Ovary (tissue), 10 donors: ENCODE measurements at places on chromosomes 5 and 9. TPM values are rescaled to one million over a fixed set of nuclear protein-coding genes. Genes with fewer than 3 reads are reported as not detected.

CDH10 gene
- total RNA-seq: 0.22 TPM

NRG2 gene
- 30.1 TPM for total RNA-seq

ZBTB34 gene
- total RNA-seq: 8.7 TPM

GFM2 gene
- 22.1 TPM for total RNA-seq

PCDHB16 gene
- 10.6 TPM for total RNA-seq

GRCh38 chr5:133034064-133034463 lies 7.7 kb upstream of the ZCCHC10 start:
- no peaks in the 10 kb centered on the region for H3K4me1 ChIP-seq
- no peak for DNase-seq
- no peak overlapping the region for H3K4me3 ChIP-seq
- no peaks in the 10 kb centered on the region for H3K27me3 ChIP-seq
- H3K27ac ChIP-seq: no peak overlapping the region
- no peaks in the 10 kb centered on the region for H3K36me3 ChIP-seq

DNA sequence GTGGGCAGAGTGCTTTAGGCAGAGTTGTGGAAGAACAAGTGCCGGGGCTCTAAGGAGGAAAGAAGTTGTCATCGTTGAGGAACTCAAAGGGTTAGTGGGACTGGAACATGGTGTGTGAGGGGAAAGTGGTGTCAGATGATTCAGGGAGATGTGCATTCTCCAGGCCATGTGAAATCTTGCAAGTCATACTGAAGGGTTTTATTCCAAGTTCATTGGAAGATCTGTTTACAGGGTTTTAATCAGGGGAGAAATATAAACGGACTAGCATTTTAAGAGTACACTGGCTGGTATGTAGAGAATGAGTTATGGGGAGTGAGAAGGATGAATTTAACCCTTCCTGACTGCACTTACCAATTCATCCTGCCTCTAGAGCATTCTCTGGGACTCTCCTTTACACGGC lies 49.3 kb downstream of the NR2F1 start:
- H3K27ac ChIP-seq: no peak overlapping the region
- no peaks in the 10 kb centered on the region for H3K27me3 ChIP-seq
- no peaks in the 10 kb centered on the region for H3K36me3 ChIP-seq
- H3K4me3 ChIP-seq: no peak overlapping the region

DNA sequence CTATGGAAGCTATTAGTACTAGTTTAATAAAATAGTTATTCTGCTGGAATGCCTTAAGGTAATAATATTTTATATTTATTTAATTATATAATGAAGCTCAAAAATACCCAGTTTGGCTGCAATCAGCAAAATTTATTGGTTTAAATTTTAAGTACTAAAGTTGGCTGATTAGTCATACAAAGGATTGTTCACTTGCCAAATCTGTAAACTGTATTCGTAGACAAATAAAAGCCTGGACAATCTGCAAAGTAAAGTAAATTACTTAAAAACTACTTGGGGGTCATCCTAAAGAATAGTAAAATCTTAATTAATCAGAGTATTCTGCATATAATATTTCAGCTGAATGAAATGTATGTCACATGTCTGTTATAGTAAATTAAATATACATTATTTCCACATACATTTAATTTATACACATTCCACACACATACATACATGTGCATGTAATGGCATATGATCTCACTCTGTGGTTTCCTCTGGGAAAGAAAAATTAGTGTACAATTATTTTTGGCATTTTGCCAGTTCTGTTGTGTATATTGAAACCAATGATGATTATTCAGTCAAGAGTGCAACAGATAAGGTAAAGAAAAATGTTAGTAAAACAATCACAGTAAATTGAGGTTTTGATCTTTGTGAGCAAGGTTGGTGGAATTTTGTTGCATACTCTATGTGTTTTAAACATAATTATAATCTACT lies 455.9 kb downstream of the CDH9 start:
- no peaks in the 10 kb centered on the region for H3K27me3 ChIP-seq
- no peaks in the 10 kb centered on the region for H3K4me1 ChIP-seq
- no peak overlapping the region for H3K27ac ChIP-seq
- DNase-seq: no peak
- H3K36me3 ChIP-seq: no peaks in the 10 kb centered on the region
- H3K4me3 ChIP-seq: no peak overlapping the region

DNA sequence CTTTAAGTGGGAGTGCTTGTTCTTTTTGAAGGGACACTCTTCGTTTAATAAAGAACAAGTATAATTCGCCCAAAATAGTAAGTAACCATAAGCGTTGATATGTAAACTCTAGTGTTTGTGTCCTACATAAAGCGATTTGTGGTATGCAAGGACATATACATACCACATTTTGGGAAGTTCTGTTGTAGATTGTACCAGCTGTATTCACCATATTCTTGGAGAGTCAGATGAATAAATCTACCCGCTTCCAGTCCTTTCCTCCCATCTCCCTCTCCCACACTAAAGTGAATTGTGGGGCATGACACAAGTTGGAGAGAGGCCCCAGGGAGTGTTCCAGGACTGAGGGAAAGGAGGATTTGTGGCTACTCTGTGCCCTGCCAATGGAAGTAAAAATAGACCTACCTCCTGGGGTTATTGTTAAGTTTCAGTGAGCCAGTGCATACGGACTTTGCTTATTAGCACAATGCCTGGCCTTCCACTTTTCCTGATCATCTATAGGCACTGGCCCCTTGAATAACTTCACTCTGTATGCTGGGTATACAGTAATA lies 40.6 kb downstream of the ARHGAP26 start:
- H3K4me3 ChIP-seq: no peak overlapping the region
- no peaks in the 10 kb centered on the region for H3K4me1 ChIP-seq
- H3K36me3 ChIP-seq: no peaks in the 10 kb centered on the region
- no peak for DNase-seq

DNA sequence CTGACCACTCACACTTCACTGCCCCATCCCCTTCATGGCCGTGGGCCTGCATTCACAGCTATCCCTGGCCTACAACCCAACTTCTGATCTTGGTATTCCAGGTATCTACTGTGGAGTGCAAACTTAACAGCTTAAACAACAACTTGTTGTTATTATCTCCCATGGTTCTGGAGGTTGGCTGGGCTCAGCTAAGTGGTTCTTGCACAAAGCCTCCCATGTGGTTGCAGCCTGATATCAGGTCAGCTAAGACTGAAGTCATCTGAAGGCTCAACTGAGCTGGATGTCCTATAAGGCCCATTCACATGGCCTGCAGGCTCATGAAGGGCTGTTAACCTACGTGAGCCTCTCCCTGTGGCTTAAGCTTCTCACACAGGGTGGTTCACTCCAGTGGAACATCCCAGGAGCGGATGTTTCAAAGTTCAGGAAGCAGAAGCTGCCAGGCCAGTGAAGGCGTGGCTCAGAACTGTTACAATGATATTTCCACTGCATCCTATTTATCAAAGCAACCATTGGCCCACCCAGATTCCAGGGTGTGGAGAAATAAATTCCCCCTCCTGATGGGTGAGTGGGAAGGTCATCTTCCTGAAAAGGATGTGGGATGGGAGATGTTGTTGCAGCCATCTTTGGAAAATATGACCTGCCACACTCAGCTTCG lies 30.0 kb upstream of the TRIO start:
- H3K4me1 ChIP-seq: no peaks in the 10 kb centered on the region
- no peaks in the 10 kb centered on the region for H3K27me3 ChIP-seq
- no peaks in the 10 kb centered on the region for H3K36me3 ChIP-seq
- H3K4me3 ChIP-seq: no peak overlapping the region

GRCh38 chr5:178388386-178389025 lies 155.9 kb upstream of the PHYKPL start:
- no peak overlapping the region for H3K4me3 ChIP-seq
- no peaks in the 10 kb centered on the region for H3K4me1 ChIP-seq
- no peaks in the 10 kb centered on the region for H3K36me3 ChIP-seq
- no peaks in the 10 kb centered on the region for H3K27me3 ChIP-seq

- no peak overlapping the region for H3K4me3 ChIP-seq
- H3K4me1 ChIP-seq: no peaks in the 10 kb centered on the region
- no peak overlapping the region for H3K27ac ChIP-seq
- no peak for DNase-seq
- H3K36me3 ChIP-seq: no peaks in the 10 kb centered on the region
- H3K27me3 ChIP-seq: no peaks in the 10 kb centered on the region
Observed at GRCh38 chr9:109926421-109926869, 146.4 kb downstream of the PALM2AKAP2 start.

- no peak overlapping the region for H3K27ac ChIP-seq
- H3K27me3 ChIP-seq: no peaks in the 10 kb centered on the region
- no peak for DNase-seq
- no peak overlapping the region for H3K4me3 ChIP-seq
- no peaks in the 10 kb centered on the region for H3K36me3 ChIP-seq
Observed at GRCh38 chr5:9314558-9314957, 231.3 kb downstream of the SEMA5A start.

DNA sequence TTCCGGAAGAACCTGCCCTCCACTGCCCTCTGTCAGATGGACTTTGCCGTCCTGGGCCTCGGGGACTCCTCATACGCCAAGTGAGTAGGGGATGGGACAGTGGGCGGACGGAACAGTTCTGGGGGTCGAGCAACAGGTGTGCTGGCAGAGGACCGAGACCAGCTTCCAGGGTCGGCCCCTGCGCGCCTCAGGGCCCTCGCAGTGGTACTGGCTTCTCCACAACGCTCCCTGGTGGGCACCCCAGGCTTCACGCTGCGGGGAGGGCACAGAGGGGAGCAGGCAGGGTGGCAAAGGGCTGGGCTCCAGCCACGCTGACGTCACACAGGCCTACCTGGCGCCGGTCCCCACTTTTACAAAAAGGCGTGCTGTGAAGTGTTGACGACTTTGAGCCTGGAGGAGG lies 7.0 kb downstream of the NDOR1 start:
- H3K27ac ChIP-seq: no peak overlapping the region
- no peaks in the 10 kb centered on the region for H3K4me1 ChIP-seq
- no peaks in the 10 kb centered on the region for H3K36me3 ChIP-seq
- H3K4me3 ChIP-seq: no peak overlapping the region
- DNase-seq: no peak

GRCh38 chr5:167255926-167256325 lies 1035.5 kb upstream of the WWC1 start:
- H3K4me1 ChIP-seq: no peaks in the 10 kb centered on the region
- H3K27ac ChIP-seq: no peak overlapping the region
- H3K27me3 ChIP-seq: no peaks in the 10 kb centered on the region
- H3K4me3 ChIP-seq: no peak overlapping the region

DNA sequence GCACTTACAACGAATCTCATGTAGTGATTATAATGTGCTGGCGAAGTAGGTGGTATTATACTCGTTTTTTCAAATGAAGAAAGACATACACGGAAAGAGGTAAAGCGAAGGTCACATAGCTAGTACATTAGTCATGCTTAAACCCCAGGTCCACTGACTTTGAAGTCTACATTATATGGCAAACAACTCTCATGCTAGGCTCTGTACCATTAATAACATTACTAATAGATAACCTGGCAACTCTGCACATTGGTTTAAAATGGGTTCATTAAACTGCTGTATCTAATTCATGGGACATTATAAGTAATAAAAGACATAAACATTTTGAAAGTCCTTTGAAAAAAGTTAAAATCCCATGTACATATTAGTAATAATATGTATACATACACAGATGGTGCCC lies 21.2 kb downstream of the FYB1 start:
- no peaks in the 10 kb centered on the region for H3K36me3 ChIP-seq
- no peaks in the 10 kb centered on the region for H3K27me3 ChIP-seq
- H3K4me3 ChIP-seq: no peak overlapping the region
- H3K27ac ChIP-seq: no peak overlapping the region

- no peak overlapping the region for H3K4me3 ChIP-seq
- no peaks in the 10 kb centered on the region for H3K4me1 ChIP-seq
- H3K27me3 ChIP-seq: no peaks in the 10 kb centered on the region
- no peak overlapping the region for H3K27ac ChIP-seq
Observed at GRCh38 chr9:97362777-97363545, 48.9 kb upstream of the TDRD7 start.

- H3K4me3 ChIP-seq: no peak overlapping the region
- no peaks in the 10 kb centered on the region for H3K36me3 ChIP-seq
- no peak for DNase-seq
- H3K4me1 ChIP-seq: no peaks in the 10 kb centered on the region
Observed at GRCh38 chr9:89256642-89257041, 54.4 kb upstream of the CKS2 start.

DNA sequence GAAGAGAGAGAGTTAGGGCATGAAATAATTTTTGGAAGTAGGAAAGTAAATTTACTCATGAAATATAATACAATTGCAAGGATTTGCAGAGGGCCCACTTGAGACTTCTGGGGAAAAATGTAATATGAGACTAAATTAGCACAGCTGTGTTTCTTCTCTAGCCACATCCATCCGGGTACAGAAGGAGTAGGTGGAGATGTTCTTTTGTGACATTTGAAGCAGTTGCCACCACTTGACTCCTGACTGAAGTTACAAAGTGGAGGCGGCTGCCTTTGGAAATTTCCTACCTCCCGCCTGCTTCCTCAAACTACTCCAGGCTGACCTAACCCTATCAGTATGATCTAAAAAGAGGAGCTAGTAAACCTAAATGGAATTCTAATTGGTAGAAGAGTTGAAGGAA lies 58.1 kb upstream of the SHISAL2B start:
- H3K4me1 ChIP-seq: no peaks in the 10 kb centered on the region
- H3K4me3 ChIP-seq: no peak overlapping the region
- H3K27me3 ChIP-seq: no peaks in the 10 kb centered on the region
- H3K36me3 ChIP-seq: no peaks in the 10 kb centered on the region
- no peak overlapping the region for H3K27ac ChIP-seq

GRCh38 chr5:112915831-112916230 lies 6.2 kb downstream of the REEP5 start:
- no peaks in the 10 kb centered on the region for H3K36me3 ChIP-seq
- peaks cover 10% of the 10 kb centered on the region for H3K4me1 ChIP-seq
- H3K27ac ChIP-seq: no peak overlapping the region
- H3K27me3 ChIP-seq: no peaks in the 10 kb centered on the region

DNA sequence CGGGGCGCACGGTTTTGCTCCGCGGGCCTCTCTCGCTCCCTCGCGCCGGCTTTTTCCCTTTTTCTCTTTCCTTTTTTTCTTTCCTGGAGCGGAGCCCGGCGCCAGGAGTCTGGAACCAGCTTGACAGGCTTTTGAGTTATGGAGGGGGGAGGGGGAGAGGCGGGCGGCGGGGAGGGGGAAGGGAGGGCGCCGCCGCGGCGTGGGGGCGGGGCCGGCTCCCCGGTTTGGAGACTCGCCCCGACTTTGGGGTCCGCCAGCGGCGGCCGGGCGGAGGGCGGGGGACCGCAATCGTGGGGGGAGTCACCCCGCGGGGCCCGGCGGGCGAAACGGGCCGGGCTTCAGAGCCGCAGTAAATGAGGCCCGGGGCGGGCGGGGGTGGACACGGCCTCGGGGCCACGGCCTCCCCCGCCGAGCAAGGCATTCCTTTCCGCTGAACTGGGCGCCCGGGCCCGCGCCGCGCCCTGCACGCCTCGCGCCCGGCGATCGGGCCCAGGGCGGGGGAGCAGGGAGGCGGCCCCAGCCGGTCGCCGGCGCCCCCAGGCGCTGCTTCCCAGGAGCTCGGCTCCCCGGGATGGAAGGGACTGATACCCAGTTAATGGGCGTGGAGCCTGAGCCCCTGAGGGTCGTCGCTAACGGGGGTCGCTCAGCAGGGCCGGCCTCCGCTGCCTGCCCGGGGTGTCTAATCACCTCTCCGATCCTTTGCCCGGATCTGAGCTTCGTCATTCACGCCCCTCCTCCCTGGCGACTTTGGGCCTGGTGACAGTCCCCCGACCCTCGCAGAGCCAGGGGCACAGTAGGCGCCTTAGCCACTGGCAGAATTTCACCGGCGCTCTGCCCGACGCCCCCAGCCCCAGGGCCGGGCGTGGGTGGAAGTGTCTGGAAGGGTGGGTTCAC lies 138.1 kb downstream of the C9orf50 start:
- peaks cover 37% of the 10 kb centered on the region for H3K4me1 ChIP-seq
- peak overlapping the region; percentile 92 for H3K27ac ChIP-seq
- peak; percentile 98 for DNase-seq

GRCh38 chr5:165296401-165297130 lies 1791.1 kb downstream of the MAT2B start:
- H3K27me3 ChIP-seq: no peaks in the 10 kb centered on the region
- no peak overlapping the region for H3K4me3 ChIP-seq
- H3K36me3 ChIP-seq: no peaks in the 10 kb centered on the region
- H3K4me1 ChIP-seq: no peaks in the 10 kb centered on the region
- no peak overlapping the region for H3K27ac ChIP-seq
- no peak for DNase-seq
